ENCODE measurements at places on chromosomes 16 and 17. TPM values are rescaled to one million over a fixed set of nuclear protein-coding genes. Genes with fewer than 3 reads are reported as not detected.

- no peak for DNase-seq
- H3K4me1 ChIP-seq: no peaks in the 10 kb centered on the region
- no peaks in the 10 kb centered on the region for H3K36me3 ChIP-seq
- no peaks in the 10 kb centered on the region for H3K27me3 ChIP-seq
- no peak overlapping the region for H3K27ac ChIP-seq
These were observed 375.0 kb upstream of the RBFOX1 start for GRCh38 chr16:6957681-6958080.

GRCh38 chr17:70086516-70086915, 11.5 kb downstream of the KCNJ16 start:
- no peaks in the 10 kb centered on the region for H3K27me3 ChIP-seq
- no peaks in the 10 kb centered on the region for H3K36me3 ChIP-seq
- no peak overlapping the region for H3K4me3 ChIP-seq
- DNase-seq: no peak
- H3K4me1 ChIP-seq: peaks cover 5% of the 10 kb centered on the region
- H3K27ac ChIP-seq: no peak overlapping the region

DNA sequence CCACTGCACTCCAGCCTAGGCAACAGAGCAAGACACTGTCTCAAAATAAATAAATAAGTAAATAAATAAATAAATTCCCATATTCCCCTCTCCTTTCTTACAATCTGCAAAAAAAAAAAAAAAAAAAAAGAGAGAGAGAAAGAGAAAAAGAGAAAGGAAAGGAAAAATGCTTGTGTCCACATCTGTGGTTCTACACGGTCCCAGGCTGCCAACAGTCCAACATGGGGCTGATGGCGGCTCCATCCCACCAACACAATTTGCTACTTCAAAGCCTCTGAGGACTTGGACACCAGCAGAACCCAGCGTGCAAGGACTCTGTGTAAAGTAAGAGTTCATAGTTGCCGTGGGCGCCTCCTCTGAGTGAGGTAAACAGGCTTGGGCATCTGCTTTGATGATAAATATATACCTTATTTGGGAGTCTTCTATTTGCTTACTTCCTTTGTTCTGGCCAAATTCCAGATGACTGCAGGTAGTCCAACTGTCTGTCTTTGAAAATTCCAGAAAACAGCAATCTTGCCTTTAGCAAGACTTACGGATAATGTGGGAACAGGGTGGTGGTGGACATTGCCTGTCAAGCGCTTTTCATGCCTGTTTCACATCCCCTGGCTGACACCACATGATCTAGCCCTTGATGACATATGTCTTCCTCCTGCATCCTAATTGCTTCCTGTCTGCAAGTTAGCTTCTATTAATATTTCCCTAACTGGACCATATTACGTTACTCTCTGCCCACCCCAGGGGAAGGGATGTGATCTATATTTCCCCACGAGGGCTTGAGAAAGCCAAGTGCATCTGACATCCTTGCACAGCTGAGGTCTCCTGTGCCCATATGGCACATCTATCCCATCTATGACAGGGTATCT, 10.1 kb downstream of the LITAF start:
- H3K36me3 ChIP-seq: no peaks in the 10 kb centered on the region
- no peak overlapping the region for H3K27ac ChIP-seq
- H3K27me3 ChIP-seq: no peaks in the 10 kb centered on the region
- DNase-seq: peak; percentile 25
- H3K4me1 ChIP-seq: no peaks in the 10 kb centered on the region
- no peak overlapping the region for H3K4me3 ChIP-seq

- no peak overlapping the region for H3K27ac ChIP-seq
- H3K4me1 ChIP-seq: no peaks in the 10 kb centered on the region
- DNase-seq: no peak
- no peak overlapping the region for H3K4me3 ChIP-seq
- H3K27me3 ChIP-seq: no peaks in the 10 kb centered on the region
These were observed 45.6 kb downstream of the MEAK7 start for GRCh38 chr16:84458606-84459532.

DNA sequence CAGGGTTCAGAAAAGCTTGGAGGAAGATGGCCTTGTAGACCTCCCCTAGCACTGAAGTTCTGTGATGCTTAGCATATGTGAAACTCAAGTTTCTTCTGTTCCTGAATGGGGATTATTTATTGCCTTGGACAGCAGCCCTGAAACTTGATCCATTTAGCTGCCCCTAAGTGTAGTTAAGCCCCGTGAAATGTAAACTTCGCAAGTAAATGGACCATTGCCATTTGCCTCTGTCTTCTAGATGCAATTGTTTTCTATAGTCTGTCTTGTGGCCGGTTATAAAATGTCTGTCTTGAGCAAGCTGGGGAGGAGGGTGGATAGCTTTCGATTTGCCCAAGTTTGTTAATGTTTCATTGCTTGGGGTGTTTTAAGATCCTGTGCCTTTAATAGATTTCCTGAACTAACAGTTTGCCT, 261.8 kb downstream of the CDH13 start:
- DNase-seq: no peak
- H3K36me3 ChIP-seq: no peaks in the 10 kb centered on the region
- H3K4me3 ChIP-seq: no peak overlapping the region
- no peaks in the 10 kb centered on the region for H3K4me1 ChIP-seq

GRCh38 chr16:27806388-27806787, 256.4 kb downstream of the KATNIP start:
- no peaks in the 10 kb centered on the region for H3K4me1 ChIP-seq
- no peak for DNase-seq
- no peak overlapping the region for H3K4me3 ChIP-seq
- no peaks in the 10 kb centered on the region for H3K36me3 ChIP-seq

GRCh38 chr16:88645941-88646340, 4.9 kb downstream of the CYBA start:
- H3K4me1 ChIP-seq: peaks cover under 1% of the 10 kb centered on the region
- no peak for DNase-seq
- no peaks in the 10 kb centered on the region for H3K36me3 ChIP-seq
- no peak overlapping the region for H3K4me3 ChIP-seq
- H3K27ac ChIP-seq: no peak overlapping the region

DNA sequence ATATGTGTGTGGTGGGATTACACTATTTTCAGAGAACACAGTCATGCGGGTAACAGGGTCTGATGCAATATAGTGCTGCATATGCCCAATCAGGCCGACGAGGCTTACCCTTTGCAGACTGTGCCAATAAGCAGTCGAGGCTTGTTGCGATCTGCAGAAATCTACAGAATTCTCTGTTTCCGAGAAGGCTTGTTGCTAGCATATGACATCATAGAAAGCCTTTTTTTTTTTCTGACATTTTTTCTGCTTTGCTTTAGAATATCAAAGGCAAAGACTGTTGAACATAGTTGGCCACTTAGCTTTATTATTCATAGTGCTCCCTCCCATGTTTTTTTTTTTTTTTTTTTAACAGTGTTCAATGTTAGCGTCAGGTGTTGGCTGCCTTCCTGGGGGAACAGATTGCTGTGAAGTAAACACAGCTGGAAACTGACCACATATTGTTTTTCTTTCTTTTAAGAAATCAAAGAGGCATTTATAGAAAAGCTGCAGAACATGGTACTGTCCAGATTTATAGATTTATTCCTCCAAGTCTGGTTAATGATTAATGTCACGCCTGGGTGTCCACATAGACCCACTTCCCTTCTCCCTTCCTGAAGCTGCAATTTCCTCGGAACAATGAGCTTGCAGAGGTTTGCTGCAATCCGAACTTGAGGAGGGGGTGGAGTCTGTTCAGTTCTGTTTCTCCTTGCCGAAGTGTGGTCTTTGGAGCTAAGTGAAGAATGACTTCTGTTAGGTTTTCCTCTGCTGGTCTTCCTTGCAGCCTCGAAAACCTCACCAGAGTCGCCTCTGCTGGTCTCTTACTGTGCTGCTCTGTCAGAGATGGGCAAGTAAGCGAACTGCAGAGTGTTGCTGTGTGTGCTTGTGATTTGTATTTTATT, 87.3 kb downstream of the MAP2K6 start:
- no peaks in the 10 kb centered on the region for H3K4me1 ChIP-seq
- no peak overlapping the region for H3K27ac ChIP-seq
- DNase-seq: peak; percentile 32
- no peaks in the 10 kb centered on the region for H3K27me3 ChIP-seq

DNA sequence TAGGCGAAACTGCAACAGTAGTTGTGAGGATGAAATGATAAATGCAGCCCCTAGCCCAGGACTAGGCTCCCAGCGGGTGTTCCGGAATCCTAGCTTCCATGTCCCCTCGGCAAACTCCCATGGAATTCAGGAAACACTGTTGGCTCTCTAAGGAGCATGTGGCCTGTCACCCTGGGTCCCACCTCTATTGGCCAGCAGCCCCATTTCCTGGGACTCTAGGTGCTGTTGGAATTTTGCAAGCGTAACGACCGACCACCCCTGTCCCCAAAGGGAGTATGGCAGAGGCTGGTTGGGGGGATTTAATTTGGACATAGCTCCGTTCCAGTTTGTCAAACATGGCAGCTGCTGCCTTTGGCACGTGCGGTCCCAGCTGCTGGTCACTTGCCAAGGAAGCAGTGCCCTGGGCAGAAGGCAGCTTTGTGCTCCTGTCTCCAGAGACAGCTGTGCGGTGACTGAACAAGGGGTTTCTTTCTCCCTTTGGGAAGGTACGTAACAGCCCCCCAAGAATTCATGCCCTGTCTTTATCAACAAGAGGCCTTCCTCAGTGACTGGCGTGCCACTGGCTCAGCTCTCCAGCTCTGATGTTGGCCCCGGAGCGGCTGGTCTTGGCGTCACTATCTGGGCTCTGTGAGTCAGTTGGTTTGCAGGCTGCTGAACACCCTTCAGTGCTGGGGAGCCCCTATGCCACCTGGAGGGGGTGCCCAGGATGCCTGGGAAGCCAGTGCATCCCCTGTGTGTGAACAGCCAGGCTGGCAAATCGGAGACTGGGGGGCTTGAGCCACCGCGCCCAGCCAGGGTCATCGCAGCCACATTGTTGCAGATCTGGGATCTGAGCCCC, 235.2 kb upstream of the TNRC6C start:
- peaks cover 4% of the 10 kb centered on the region for H3K4me1 ChIP-seq
- H3K4me3 ChIP-seq: no peak overlapping the region
- H3K36me3 ChIP-seq: no peaks in the 10 kb centered on the region
- H3K27ac ChIP-seq: no peak overlapping the region

DNA sequence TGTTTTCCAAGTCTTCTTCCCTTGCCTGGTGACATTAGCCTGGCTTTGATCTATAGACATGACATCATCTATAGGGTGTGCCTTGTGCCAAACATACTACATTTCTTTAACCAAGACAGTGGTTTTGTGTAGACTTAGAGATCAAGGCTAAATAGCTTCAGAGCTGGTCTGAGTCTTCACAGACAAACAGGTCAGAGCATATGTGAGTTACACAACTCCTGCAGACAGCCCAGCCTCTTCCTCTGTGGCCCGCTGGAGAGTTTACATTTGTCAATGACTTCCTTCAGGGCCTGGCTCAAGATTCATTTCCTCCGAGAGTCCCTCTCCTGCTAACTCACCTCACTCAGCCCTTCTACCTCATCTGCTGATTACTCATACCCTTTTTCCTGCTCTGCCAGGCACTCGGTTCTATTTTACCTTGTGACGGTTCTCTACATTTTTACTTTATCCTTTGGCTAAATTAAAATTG, 73.1 kb upstream of the TANC2 start:
- no peak overlapping the region for H3K27ac ChIP-seq
- DNase-seq: no peak
- H3K4me3 ChIP-seq: no peak overlapping the region
- H3K4me1 ChIP-seq: peaks cover 6% of the 10 kb centered on the region
- no peaks in the 10 kb centered on the region for H3K36me3 ChIP-seq
- H3K27me3 ChIP-seq: no peaks in the 10 kb centered on the region

DNA sequence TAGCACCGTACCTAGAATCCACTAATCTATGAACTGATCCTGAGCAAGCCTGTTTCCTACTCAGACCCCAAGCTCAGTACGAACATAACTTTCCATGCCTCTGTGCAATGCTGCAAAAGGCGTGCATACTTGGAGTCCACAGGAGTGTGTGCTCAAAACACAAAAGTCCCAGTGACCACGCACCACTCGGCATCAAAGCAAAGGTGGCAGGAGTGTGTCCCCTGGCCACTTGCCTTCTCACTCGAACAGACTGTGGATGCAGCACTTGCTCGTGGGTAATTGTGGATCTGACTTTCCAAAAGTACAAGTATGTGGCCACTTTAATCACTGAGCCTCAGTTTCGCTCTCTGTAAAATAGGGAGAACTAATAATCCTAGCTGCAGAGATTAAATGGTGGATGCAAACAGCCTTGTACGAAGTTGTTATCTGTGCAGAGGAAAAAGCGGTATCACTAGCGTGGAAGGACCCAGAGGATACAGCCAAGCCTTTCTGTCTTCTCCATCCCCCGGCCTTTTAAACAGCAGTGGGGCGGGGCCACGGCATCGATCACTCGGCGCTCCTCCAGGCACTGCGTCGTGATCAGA, 311 bp upstream of the KDM8 start:
- H3K27ac ChIP-seq: peak overlapping the region; percentile 91
- peak; percentile 96 for DNase-seq
- peaks cover 10% of the 10 kb centered on the region for H3K4me1 ChIP-seq
- peak overlapping the region; percentile 75 for H3K4me3 ChIP-seq

DNA sequence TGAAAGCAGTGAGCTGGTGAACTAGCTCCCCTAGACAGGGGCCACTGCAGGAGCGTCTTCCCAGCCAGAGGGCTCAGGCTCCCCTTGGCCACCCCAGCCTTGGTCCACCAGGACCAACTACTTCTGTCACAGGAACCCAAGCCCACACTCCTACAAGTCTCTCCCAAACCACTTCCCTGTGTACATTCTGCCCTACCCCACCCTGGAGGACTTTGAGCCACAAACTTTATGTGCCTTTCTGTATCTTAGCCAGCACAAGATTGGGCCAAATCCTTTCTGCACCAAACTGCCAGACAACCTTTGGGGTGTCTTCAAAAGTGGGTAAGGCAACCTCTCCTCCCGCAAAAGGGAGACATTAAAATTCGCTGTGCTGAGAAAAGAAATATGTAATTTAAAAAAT, 31.6 kb downstream of the EFCAB5 start:
- DNase-seq: no peak
- H3K36me3 ChIP-seq: no peaks in the 10 kb centered on the region
- no peaks in the 10 kb centered on the region for H3K27me3 ChIP-seq
- no peaks in the 10 kb centered on the region for H3K4me1 ChIP-seq

DNA sequence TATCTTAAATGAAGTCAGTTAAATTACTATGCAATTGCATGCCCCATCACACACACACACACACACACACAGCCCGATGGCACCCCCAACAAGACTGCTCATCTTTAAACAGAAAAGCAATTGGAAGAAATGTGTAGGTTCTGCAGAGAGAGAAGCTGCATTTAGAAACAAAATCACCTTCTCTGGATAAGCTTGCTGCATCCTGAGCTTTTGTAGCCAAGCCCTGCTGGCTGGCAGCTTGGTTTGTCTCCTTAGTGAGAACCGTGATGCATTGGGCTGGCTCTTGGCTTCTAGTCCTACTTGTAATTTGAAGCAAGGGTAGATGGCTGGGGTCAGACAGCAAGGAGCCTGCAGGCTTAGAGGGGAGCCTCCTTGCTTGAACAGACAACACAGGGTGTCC, 153.8 kb downstream of the SOX9 start:
- no peaks in the 10 kb centered on the region for H3K27me3 ChIP-seq
- no peaks in the 10 kb centered on the region for H3K36me3 ChIP-seq
- peaks cover 4% of the 10 kb centered on the region for H3K4me1 ChIP-seq
- no peak for DNase-seq

CEP112 gene
- total RNA-seq: 50.2 TPM

Data from testis (tissue), 5 donors.